SK-N-SH (cell line): ENCODE measurements at places on chromosomes 13 and 19.

- DNase-seq, result no peak
Measured at GRCh38 chr13:55869648-55870047, 1271.1 kb upstream of the PRR20A start.

DNA sequence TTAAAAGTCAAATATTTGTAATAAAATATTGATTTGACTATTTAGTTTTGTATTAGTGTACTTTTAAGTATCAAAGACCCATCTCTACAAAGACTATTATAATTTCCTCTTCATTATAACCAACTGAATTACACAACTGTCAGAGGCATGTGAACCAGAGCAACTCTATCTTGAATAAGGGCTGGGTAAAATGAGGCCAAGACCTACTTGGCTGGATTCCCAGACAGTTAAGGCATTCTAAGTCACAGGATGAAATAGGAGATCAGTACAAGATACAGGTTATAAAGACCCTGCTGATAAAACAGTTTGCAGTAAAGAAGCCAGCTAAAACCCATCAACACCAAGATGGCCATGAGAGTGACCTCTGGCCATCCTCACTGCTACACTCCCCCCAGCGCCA, 36.2 kb upstream of the ATP12A start:
- no peak for DNase-seq

DNA sequence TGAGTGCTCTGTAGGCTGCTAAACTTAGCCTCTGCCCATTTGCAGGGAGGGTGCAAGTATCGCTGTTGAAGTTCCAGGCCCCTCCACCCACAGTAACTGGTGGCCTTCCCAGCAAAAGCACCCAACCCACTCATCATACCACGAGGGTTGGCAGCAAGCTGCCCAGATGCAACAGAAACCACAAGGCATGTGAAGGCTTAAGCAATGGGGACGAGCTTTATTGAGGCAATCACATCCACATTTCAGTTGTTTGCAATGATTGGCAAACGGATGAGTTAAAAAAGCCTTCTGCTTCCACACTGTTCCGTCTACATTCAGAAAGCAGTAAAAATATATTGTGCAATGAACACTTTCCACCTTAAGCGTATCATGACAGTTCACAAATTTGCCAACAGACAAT, 10.3 kb downstream of the GJB6 start:
- DNase-seq, result no peak

- peak; percentile 50 for DNase-seq
Measured at GRCh38 chr13:75550159-75550567, 572 bp downstream of the UCHL3 start.
